ENCODE measurements at places on chromosomes 4 and X.

DNA sequence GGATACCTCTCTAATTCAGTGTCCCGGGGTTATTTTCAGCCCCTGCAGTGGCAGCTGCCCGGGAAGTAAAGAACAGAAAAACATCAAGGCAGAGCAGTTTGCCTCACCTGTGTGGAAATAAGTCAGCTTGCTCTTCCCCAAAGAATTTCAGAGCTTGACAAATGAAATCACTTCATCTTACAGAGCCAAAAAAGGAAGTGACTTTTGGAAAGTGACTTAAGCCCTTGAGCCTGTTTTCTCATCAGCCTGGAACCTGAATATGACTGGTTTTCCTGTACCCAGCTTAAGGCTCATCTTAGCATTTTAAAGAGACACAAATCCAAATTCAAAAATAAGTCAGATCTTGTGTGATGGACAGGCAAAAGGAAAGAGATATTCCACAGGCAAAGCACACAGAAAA lies 211.6 kb downstream of the RCHY1 start:
- no peak for DNase-seq

DNA sequence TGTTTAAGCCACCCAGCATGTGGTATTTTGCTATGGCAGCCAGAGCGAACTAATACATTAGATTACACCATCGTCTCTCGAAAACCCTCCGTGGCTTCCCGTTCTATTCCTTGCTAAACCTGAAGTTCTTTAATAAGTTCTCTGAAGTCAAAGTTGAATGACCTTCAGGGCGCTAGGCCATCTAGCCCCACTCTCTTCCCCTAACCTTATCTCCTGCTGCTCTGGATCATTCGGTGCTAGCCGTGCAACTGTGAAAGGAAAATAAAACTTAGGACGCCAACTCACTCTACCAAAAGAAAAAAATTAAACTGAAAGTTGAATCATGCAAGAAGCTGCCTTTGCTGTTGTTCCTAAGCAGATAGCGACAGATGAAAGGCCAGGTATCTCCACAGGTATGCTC lies 40.0 kb downstream of the CHRNA9 start:
- DNase-seq = no peak

GRCh38 chrX:16588266-16588665 lies 61.7 kb upstream of the S100G start:
- DNase-seq = no peak

GRCh38 chr4:146061610-146062334 lies 113.7 kb upstream of the LSM6 start:
- DNase-seq = no peak

- no peak for DNase-seq
These were observed 43.6 kb downstream of the RTL9 start for GRCh38 chrX:110402091-110402849.

- no peak for DNase-seq
These were observed 55.7 kb upstream of the GYPE start for GRCh38 chr4:143961075-143961474.

DNA sequence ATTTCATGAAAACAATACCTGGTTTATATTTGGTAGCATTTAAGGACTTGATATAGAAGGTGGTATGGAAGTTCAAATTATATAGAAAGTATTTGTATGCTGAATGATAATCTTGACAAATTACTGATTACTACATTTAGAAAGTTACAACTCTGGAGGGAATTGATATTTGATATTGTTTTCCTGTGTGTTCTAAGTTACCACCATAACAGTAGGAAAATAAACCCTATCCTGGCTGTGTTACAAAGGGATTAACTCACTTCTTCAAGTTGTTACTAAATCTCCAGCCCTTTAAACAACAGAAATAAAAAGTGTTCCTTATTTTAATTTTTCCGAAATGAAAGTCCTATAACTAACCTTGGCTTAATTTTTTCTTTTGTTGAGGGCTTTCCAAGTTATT lies 36.6 kb downstream of the FHL1 start:
- DNase-seq = no peak

Data from stimulated activated CD8-positive, alpha-beta memory T cell treated with anti-CD3 and anti-CD28 coated beads, Interleukin-2, amount 100 ng/mL, for 1 hour (primary cell).